Esophagus mucosa (tissue), 1 donor: ENCODE measurements at places on chromosomes 2 and 18. TPM values are rescaled to one million over a fixed set of nuclear protein-coding genes. Genes with fewer than 3 reads are reported as not detected.
A peak's percentile ranks its signal among the peaks of the same experiment; 100 is the strongest.

SLC38A11 gene
- 0.48 TPM for total RNA-seq

ZC3H8 gene
- 9.4 TPM for total RNA-seq

KYNU gene
- 33.6 TPM for total RNA-seq

RESP18 gene
- not detected for total RNA-seq

FAM237A gene
- total RNA-seq, result not detected

PRSS56 gene
- not detected for total RNA-seq

CXCR2 gene
- total RNA-seq, result 18.7 TPM

CFLAR gene
- 79.0 TPM for total RNA-seq

PLCL1 gene
- 0.20 TPM for total RNA-seq

RALBP1 gene
- total RNA-seq, result 93.7 TPM

HADHB gene
- 104 TPM for total RNA-seq

MSTN gene
- total RNA-seq, result 0.08 TPM

- ATAC-seq, result no peak
Observed at GRCh38 chr2:133198678-133199077, 369.6 kb downstream of the NCKAP5 start.

DNA sequence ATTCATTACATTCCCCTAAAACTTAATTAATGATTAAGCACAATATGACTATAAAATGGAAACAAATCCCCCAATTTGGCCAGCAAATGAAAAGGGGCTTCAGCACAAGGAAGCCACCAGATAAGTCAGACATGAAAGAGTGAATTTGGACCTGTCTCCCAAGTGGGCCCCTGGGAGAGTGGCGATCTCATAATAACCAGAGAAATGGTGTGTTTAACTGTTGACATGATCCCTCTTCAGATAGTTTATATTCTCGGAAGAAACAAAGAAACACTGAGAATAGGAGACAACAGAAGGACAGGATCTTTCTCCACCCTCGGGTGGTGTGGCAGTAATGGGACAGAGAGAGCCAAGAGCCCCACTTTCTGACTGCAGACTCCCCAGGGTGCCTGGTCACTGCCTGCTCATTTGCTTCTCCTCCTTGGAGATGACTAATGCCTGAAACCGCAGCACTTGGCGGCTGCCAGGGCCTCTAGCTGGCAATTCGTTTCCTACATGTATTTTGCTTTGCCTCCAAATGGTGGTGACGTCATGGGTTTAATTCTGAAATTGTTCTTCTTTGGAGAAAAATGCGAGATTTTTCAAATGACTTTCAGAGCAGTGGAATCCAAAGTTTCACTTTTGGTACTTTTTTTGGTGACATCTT, 46.4 kb upstream of the SPP2 start:
- ATAC-seq, result peak; percentile 67

GRCh38 chr2:101175991-101176390, 24.8 kb upstream of the TBC1D8 start:
- ATAC-seq, result no peak

DNA sequence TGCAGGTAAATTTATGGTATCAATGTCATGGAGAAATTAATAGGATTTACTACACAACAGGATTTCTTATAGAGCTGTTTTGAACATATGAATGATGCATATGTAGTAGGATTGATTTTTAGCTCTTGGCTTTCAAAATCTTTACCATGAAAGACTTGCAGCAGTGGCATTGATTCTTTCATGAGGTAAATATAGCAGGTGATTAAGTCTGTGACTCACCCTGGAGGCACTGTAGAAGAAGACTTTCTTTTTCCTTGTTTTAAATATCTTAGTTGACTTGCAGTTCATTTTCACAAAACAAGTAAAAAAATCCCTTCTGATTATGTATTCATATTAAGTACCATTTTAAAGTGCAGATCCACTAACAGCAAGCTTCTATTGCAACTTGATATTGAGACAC, 463.0 kb downstream of the FBXO15 start:
- ATAC-seq, result no peak

- ATAC-seq, result peak; percentile 76
Observed at GRCh38 chr2:101961338-101962191, 30.2 kb upstream of the IL1R2 start.

GRCh38 chr2:173240083-173240482, 114.6 kb upstream of the CDCA7 start:
- no peak for ATAC-seq

- no peak for ATAC-seq
Observed at GRCh38 chr2:25602333-25602723, 71.0 kb downstream of the DTNB start.

DNA sequence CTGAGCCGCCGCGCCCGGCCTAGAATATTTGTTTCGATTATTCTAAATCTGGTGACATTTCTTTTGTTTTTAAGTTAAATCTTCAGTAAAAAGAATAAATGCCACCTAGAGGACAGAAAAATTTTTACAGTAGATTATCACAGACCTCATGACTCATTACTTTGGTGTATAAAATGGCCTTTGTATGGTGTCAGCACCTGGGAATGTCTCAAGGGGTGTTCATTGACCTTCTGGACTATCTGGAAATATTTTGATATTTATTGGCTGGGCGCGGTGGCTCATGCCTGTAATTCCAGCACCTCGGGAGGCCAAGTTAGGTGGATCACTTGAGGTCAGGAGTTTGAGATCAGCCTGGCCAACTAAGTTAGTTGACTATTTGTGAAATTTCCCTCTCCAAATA, 30.3 kb upstream of the SLC30A6 start:
- peak; percentile 65 for ATAC-seq

GRCh38 chr2:180709392-180710145, 270.8 kb upstream of the UBE2E3 start:
- no peak for ATAC-seq

- no peak for ATAC-seq
Observed at GRCh38 chr18:44743631-44744030, 62.9 kb downstream of the SETBP1 start.

DNA sequence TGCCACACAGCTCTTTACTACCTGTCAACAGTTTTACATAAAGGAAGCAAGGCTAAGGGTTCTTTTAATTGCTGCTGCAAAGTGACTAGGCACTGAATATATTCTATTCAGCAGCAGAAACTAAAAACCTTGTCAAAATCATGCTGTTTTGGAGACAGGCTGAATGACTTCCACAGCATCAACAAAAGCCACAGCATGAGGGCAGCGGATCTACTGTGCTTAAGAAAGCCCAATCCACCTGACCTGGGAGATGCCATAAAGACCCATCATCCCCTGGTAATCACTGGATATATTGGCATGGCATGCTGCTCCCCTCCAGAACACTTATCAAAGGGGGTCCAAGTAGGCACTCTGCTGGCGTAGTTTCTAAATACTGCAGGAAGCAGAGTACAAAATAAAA, 715.1 kb upstream of the SLC8A1 start:
- no peak for ATAC-seq

- no peak for ATAC-seq
Observed at GRCh38 chr2:61967262-61967661, 61.8 kb downstream of the COMMD1 start.

- ATAC-seq, result no peak
Observed at GRCh38 chr2:46849046-46849715, 66.4 kb downstream of the MCFD2 start.

DNA sequence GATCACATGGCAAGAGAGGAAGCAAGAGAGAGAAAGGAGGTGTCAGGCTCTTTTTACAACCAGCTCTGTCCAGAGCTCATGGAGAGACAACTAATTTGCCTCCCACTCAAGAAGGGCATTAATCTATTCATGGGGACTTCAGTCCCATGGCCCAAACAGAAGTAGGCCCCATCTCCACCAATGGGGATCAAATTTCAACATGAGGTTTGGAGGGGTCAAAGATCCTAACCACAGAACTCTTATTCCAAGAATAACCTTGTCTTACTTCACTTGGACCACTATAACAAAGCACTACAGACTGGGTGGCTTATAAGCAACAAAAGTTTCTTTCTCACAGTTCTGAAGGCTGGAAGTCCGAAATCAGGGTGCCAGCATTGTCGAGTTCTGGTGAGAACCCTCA, 31.8 kb downstream of the GRB14 start:
- no peak for ATAC-seq

- no peak for ATAC-seq
Observed at GRCh38 chr2:167783261-167784083, 463.9 kb downstream of the STK39 start.

DNA sequence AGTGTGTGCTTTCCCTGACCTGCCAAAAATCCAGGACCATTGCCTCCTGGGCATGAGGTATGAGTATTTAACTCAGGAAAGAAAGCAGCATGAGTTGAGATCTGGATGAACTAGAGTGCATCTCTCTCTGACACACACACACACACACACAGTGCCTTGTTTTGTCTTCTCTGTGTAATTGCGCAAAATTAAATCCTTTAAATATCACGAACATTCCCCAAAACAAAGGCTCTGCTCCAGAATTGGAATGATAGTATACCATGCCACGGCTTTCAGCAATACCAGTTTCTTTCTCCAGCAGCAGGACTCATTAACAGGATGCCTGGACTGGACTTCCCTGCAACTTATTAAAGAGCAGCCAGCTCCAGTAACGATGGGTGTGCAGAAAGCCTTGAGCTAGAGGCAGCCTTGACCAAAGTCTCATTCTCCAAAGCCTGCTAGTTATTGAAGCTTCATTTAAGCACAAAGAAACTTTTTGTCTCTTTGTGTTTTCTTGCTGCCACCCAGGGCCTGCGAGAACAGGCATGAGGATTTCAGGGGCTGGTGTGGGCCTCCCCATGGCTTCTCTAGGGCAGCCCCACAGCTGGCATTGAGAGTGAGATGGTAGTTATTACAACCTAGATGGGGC, 101.7 kb downstream of the NRP2 start:
- no peak for ATAC-seq

DNA sequence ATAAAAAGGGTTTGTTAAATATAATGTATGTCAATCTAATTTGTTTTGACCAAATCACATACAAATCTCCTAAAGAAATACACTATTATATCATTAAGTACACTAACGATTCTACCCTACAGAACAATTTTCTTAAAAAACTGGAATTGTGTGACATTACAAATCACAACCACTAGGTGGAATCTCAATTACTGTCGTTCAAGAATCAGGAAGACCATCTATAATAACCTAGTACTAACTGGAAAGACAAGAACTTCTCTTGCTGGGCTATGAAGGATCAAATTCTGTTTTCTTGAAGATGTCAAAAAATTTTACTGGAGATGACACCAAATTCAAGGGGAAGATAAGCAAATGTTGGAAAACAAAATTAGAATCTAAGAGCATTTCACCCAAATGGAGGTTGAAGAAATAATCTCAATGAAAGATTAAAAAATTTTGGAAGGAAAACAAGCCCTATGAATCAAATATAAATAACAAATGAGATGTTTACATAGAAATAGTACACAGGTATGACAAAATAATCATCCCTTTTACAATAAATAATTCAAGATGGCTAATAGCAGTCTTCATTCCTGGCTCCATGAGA, 110.9 kb downstream of the STK39 start:
- peak; percentile 61 for ATAC-seq

DNA sequence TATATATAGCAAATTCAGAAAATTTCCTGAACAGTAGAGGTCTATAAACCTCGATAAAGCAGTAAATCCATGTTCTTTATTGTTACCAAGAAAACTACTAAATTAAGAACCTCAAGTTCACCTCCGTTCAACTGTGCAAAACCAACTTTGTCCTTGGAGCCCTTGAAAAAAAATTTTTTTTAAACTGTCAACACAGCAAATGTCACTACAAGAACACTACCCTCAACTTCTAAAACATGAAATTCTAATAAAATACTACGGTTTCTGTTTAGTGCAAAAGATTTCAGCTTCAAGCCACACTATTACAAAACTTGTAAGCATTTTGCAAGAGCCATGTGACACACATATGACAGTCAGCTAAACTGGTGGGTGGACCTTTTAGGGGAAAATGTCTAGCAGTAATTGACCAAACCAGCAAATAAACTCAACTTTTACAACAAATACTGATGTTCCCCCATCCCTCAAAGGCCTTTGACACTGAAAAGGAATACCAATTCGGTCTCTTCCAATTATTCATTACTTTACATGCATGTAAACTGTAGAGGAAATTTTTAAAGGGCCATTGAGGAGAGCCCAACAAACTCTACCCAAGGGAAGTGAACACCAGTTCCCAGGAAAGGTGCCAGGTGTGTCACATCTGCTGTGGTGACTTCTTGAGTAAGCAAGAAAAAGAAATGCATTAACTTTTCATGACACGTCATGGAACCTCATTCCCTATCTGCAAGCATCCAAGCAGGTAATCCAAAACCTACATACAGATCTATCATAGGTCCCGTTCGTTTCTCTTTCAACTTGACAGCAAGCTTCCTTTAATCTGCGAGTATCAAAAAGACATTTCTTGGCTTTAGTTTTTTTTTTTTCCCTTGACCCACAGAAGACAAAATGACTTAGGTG, 1.4 kb downstream of the RAB1A start:
- peak; percentile 18 for ATAC-seq

DNA sequence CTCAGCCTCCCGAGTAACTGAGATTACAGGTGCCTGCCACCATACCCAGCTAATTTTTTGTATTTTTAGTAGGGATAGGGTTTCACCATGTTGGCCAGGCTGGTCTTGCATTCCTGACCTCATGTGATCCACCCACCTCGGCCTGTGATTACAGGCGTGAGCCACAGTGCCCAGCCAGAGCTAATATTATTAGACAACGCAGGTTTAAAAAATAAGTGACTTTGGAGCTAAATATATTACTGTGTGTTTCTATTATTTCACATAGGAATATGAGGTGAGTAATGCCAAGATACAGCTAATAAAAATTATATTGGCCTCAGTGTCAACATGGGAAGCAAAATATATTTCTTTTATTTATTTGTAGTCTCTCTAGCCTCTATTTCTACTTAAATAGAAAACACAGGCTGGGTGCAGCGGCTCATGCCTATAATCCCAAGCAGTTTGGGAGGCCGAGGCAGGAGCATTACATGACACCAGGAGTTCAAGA, 120.2 kb downstream of the C2orf74 start:
- no peak for ATAC-seq
